ENCODE measurements at places on chromosomes 2 and 18.

- no peak for DNase-seq
These were observed 295.0 kb downstream of the RAD51AP2 start for GRCh38 chr2:17223211-17223610.

- DNase-seq: no peak
These were observed 71.2 kb downstream of the MAIP1 start for GRCh38 chr2:200026332-200027230.

DNA sequence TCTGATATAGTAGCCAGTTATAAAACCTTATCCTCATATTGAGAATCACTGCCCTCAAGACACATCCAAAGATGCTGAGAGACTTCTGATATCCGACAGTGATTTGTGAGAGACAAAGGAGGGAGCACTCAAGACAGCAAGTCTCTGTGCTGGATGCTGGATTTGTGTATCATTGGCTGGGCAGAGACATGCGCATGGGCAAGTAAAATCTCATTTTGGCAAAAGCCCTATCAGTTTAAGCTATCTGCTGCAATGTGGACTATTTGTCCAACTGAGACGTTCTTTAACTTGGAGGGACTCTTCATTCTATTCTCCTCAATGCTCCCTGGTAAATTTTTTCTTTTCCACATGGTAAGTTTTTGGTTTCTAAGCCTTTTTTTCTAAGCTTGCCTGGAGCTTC lies 107.5 kb downstream of the SS18 start:
- DNase-seq: no peak

GRCh38 chr2:241945311-241945710 lies 75.8 kb downstream of the RTP5 start:
- DNase-seq: no peak

- peak; percentile 46 for DNase-seq
These were observed 103.5 kb downstream of the SPTBN1 start for GRCh38 chr2:54559593-54560145.

GRCh38 chr2:157076526-157077161 lies 180.9 kb upstream of the GALNT5 start:
- no peak for DNase-seq

GRCh38 chr18:686339-687111 lies 25.9 kb downstream of the ENOSF1 start:
- DNase-seq: peak; percentile 86

DNA sequence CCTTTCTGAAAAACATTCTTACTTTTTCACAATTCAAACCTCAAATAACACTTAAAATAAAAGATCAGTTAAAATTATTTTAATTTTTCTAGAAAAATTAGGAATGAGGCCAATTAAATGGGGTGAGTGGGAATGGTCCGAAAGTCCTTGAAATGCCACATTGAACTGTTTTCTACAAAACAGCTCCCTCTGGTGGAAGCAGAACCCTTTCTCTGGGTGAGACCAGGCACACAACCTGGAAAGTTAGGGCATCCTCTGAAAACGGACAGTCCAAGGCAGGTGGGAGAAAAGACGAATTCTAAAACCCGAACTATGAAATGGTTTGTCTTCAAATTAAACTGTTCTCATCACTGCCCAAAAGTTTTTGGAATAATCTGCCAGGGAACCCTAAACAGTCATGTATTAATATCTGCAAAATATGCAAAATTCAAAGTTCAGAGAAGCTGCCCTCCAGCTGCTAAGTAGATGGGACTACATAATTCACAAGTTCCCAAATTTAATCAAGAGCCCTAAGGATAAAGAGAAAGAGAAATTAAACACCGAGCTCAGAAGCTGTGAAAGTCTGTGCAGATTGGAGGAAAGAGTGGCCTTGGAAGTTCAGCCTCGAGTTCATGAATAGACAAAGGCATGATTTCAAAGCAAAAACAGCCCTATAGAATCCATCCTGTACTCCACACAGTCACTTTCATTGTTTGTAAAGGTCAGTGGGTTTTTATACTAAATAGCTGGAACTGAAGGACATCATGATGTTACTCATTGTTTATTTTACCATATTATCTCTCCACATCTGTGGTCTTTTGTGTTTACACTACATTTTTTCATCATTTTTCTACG lies 108.3 kb downstream of the PIEZO2 start:
- peak; percentile 73 for DNase-seq

DNA sequence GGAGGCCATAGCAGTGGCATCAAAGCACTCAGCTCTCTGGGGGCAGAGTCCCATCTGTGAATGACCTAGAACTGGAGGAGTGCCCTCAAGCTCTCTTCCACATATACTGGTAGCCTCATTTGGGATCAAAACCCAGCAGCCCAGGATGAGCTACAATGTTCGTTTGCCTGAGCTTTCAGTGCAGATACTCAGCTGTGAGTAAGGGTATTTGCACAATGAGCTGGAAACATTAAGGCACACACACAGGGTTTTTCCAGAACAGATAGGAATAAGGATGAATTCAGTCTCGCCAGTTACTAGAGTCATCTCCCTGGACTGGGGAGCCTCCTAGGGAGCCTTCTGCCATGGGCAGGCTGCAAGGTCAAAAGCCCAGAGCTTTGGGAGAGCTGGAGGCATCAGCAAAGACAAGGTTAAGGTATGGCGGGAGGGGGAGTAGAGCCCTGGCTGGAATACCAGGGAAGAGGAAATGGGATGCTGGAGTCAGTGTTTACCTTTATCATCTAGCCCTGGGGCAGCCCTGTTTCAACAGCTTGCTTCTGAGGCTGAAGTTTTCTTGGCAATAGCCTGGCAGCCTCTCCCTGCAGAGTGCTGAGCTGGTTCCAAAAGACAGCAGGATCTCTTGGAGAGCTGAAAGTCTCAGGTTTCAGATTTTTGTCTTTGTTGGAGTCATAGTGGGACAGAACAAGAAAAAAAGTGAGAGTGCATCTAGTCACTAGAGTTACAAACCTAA lies 187.7 kb downstream of the LOXHD1 start:
- peak; percentile 61 for DNase-seq

DNA sequence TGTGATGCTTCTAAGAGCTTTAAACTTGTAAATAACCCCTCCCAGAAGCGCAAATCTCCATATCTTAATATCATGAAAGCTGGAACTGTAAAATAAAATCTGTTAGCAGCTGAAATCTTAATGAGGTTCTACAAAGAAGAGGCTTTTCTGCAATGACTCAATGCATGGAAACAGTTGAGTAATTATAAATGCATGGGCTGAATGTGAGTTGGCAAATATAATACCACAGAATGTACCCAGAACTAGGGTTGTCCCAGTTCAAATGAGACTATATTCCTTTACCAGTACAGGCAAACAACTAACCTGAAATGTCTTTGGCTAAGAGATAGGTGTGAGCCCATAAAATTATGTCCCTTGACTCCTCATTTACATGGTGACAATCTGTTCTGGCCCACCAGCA lies 52.9 kb downstream of the SATB2 start:
- no peak for DNase-seq

DNA sequence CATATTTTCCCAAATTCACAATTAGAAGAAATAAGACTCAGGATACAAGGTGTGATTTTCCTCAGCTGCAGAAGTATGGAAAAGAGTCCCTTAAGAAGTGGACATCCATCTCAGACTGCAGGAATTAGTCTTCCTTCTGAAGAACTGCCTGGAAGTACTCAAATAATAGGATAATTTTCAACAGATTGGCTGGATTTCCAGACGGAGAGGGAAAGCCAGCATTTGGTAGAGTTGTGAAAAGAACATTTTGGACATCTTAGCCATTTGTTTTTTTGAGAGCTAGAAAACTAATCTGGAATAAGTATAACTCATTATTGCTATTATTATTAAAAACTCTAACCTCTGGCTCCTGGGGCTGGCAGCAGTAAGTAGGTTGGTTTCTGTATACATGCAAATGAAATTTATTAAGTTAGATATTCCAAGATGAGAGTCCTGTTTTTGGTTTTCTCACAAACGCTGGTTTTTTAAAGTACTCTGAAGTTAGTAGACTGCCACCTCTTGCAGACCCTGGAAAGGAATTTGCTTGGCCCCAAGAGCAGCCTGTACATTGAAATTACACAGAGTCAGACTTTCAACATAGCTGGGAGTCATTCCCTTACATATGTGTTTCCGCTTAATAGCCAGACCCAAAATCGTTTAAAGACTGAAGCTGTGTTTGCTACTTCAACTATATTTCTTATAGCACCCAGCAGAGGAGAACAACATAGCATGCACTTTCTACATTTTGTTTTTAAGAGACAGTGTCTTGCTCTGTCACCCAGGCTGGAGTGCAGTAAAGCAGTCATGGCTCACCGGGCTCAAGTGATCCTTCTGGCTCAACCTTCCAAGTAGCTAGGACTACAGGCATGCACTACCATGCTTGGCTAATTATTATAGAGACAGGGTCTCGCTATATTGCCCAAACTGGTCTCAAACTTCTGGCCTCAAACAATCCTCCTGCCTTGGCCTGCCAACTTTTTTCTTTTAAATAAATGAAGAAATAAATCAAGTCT lies 142.4 kb downstream of the THADA start:
- DNase-seq: no peak

DNA sequence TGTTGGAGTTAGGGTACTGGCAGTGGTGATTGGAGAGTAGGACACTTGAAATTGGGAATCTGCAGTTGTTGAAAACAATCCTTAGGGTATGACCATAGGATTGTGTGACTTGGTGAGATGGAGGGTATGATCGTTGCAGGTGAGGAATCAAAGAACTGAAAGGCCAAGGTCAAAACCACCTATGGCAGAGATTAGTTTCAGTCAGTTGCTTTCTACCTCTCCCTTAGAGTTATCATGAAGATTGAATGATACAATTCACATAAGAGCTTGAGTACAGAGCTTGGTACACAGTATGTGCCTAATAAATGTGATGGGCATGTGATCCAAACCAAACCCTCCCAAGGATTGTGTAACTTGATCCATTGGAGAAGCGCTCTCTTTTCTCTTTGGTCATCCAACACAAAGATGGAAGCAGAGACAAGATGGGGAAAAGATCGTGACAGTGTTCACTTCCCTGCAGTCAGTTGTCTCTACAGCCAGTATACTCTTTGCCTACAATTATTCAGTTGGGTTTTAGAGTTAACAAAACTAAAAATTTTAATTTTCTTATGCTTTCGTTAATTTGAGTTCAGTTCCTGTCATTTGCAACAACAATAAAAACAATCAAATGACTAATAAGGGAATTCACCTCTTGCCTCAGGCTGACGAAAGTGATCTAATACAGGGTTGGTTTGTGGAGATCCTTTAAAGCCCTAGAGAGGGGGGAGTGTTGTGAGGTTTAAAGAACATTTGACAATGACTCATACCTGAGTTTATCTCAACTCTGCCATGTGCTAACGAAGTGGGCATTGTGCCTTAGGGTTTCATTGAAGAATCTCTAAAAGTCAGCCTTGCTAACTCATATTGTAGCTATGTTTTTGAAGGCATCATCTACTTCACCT lies 14.8 kb upstream of the SMAD2 start:
- DNase-seq: no peak

DNA sequence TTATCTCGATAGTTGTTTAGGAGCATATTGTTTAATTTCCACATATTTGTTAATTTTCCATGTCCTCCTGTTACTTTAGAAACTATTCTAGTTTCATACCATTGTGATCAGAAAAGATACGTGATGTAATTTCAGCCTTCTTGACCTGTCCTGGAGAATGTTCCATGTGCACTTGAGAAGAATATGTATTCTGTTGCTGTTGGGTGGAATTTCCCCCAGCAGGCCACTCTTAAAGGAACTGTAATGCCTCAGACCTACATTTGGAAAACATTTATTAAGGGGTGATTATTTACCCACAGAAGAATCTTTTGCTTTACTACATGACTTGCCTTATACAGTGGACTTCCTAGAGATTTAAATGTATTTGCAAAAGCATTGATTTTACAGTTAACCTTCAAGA lies 55.5 kb downstream of the LIMS1 start:
- no peak for DNase-seq

GRCh38 chr2:6872394-6872793 lies 5.2 kb upstream of the RSAD2 start:
- no peak for DNase-seq

- no peak for DNase-seq
These were observed 14.0 kb downstream of the PARD6G start for GRCh38 chr18:80233201-80233835.

- DNase-seq: no peak
These were observed 37.2 kb downstream of the STEAP3 start for GRCh38 chr2:119260646-119261492.

GRCh38 chr18:49510393-49511115 lies 23.5 kb upstream of the C18orf32 start:
- peak; percentile 37 for DNase-seq

DNA sequence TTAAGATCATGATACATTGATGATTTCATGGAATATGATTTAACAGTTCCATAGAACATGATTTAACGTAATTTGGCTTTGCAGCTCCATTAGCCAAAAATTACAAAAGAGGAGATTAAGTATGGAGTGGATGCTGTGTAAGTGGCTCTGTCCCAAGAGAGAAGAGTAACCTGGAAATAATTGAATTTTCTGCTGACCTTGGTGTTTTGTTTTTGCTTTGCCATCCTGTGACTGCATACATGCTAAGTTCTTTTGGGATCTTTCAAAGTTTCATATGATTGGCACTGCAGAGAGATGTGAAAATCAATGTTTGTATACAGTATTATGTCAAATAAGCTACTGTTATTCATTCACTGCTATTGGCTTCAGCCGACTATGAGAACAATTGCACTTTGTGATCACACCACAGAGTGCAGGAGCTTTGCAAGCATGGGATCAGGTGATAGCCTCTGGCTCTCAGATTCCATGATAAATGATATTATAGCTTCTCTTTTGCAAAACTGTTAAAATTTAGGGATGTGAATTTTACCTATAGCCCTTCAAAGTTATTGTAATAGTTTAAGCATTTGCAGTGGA lies 46.1 kb upstream of the TMEM87B start:
- DNase-seq: no peak

DNA sequence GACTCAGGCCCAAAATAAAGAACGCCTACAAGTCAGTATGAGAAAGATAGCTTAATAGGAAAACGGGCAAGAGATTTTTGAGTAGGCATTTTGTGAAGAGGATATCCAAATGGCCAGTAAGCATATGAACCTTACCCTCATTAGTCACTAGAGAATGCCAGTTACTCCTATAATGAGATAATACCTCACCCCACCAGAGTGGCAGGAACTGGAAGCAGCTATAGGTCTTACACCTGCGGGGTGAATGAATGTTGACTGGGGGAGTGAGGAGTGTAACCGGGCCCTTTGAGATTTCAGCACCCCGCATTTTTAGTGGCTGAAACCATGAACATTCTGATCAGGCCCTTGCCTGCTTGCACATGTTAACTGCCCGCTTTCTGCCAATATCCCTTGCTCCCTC lies 7.5 kb upstream of the PTPN2 start:
- DNase-seq: no peak

- DNase-seq: peak; percentile 3
These were observed 96.2 kb upstream of the EPAS1 start for GRCh38 chr2:46200861-46201605.

DNA sequence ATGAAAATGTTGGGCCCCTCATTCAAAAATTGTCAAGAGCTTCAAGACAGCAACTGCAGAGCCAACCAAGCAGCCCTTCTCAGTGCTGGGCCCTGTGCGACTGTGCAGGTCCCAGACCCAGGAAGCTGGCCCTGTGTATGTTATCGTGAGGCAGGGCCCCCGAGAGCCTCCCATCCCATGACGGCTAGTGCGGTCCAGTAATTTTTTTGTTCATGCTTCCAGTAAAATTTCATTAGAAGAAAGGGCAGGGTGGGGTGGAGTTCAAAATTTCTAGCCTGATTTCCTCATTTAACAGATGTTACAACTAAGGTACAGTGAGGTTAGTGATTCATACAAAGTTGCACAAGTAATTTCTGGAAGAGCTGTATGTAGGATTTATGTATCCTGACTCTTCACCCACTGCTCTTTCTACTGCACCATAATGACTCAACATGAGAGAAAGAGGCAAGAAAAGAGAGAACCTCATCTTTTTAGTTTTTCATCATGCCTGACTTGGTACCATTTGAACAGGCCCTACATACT lies 105.5 kb downstream of the ZEB2 start:
- no peak for DNase-seq

GRCh38 chr2:238706673-238707072 lies 141.2 kb upstream of the TWIST2 start:
- DNase-seq: no peak

All from H7 (cell line).